ENCODE measurements at places on chromosomes 12 and 14.

GRCh38 chr12:71282925-71283324, 125.1 kb upstream of the TSPAN8 start:
- no peak for DNase-seq

DNA sequence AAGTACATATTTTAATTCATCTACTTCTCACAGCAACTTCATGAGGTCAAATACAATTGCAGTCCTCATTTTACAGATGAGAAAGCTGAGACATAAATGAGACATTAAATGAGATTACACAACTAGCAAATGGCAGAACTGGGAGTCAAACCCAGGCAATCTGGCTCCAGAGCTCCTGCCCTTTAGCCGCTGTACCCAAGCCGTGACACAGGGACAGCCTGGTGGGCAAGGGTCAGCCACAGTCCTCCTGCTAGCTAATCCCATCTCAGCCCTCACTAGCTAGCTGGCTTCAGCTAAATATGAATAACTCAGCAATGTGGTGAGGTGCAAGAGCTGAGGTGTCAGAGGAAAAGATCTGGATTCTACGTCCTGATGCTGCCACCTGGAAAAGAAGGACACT, 54.8 kb downstream of the NINJ2 start:
- DNase-seq = no peak

GRCh38 chr12:6546016-6546415, 9.8 kb downstream of the IFFO1 start:
- no peak for DNase-seq

DNA sequence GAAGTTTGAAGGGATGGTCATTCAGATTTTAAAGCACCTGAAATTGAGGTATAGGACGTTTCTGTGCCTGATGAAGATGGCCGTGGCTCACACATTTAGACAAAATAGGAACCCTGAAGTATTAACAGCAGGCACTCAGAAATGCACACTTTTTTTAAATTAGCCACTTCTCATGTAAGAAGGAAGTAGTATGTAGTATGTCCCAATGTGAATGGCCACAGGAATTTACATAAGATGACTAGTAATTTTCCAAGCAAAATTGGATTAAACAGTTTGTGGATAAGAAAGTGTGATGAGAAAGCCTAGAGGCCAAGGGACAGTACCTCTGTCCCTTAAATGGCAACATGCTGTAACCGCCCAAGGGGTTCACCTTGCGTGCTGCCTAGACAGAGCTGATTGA, 1.8 kb upstream of the MIS18BP1 start:
- no peak for DNase-seq

- DNase-seq = no peak
These were observed 189.7 kb downstream of the FSCB start for GRCh38 chr14:44317441-44317746.

- no peak for DNase-seq
These were observed 12.1 kb downstream of the ACADS start for GRCh38 chr12:120737557-120738251.

DNA sequence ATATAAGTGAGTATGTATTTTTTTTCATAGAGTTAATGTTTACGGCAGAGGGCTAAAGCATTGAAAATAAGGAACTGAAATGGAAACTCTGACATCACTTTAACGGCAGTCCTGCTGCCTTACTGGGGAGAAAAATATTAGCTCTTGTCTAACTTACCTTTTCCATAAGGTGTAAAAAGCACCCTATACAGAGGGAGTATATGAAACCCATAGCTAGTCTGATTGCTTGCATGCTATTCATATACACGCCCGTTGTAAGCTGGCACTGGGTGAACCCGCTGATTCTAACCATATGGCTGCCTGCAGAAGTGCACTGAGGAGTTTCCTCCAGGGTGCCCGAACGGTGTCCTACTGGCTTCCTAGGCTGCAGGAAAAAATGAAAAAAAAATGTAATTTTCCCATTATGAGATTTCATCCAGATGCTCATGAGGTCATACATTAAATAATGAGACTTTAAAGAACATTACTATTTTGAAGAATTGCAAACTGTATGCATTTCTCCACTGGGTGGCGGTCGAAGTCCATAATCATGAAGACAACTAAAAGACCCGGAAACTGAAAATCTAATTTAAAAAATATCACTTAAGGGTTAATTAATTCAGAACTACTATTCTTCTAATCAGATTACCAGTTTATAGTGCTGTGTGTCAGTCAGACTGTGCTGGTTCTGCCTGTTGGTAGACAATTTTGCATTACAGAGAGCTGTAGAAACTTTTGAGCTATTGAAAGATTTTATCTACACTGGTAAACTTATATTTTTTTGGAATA, 144.7 kb downstream of the ALX1 start:
- no peak for DNase-seq

DNA sequence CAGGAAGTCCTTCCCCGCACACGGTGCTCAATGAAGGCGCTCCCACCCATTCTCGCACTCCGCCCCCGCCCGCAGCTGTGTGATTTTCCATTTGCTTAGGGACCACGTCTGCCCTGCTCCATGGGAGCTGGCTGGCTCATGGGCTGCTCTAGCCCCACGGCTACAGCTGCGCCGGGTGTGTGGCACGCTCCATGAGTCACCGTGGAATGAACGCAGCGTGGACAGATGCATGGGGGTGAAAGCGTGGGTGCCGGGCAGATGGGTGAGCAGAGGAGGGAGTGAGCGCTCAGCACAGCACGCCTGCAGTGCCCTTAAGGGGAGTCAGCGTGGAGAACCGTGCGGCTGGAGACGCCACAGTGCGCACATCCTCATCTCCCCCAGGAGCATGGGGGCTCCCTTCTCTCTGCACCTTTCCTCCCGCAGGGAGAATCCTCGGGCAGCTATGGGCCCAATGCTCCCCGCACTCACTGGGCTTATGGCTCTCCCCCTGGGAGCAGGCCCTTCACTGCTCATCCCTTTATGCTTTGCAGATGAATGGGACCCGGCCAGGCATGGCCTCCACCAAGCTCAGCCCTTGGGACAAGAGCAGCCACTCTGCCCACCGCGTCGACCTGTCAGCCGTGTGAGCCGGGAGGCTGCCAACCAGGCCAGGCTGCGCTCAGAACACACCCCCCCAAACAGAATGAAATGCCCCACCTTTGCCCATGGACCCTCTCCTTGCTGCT, 185.1 kb downstream of the ADGRD1 start:
- no peak for DNase-seq

- DNase-seq = no peak
These were observed 49.2 kb downstream of the FGD4 start for GRCh38 chr12:32448586-32448985.

DNA sequence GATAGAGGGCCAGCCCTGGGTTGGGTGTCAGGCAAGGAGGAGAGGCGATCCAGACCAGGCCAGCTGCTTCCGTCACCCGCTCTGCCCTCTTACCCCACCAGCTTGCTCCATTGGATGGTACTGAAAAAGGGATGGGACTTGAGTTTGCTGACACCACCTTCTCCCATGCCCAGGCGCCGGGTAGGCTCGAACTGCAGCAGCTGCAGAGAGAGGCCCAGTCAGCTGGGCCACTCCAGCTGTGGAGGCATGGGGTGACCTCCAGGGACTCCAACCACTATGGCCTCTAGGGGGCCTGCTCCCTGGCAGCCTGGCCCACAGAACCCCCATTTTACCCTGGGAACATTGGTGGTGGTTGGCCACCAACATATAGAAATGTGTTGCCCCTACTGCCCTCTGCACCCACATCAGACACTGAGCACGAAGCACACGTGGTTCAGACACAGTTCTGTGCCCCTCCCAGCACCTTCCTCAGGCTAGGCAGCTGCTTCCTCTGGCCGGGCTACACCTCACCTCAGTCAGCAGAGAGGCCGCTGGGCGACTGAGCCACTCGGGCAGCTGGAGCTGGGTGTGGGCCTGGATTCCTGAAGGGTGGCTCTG, 16.0 kb downstream of the RPS6KL1 start:
- DNase-seq = no peak

- DNase-seq = no peak
These were observed 1.9 kb downstream of the GPHN start for GRCh38 chr14:66509874-66510273.

GRCh38 chr12:120598674-120599463, 17.7 kb upstream of the POP5 start:
- DNase-seq = no peak

- no peak for DNase-seq
These were observed at the start of gene PITPNM2 for GRCh38 chr12:123150744-123151456. Gene PITPNM2 (minus strand): TSS chr12:123151090. CDS start chr12:123034590, 116,500 bp downstream.

DNA sequence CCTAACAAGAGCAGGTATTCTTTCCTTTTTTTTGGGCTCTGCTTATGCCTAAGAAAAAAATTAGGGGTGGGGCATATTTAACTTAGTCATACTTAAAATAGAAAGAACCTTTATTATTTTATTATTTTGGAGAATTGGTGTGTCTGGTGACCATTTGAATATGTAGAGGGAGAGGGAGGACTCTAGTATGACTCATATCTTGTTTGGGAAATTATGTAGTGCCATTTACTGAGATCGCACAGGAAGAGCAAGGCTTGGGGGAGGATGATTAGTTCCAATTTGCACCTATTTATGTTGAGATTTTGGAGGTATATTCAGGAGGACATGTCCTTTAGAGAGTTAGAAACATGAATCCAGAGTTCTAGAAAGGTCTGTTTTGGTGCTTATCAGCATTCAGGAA, 9.9 kb downstream of the ZNF410 start:
- no peak for DNase-seq

- no peak for DNase-seq
These were observed 40.0 kb downstream of the FRS2 start for GRCh38 chr12:69509904-69510827.

GRCh38 chr12:58066296-58066695, 124.9 kb downstream of the ATP23 start:
- no peak for DNase-seq

GRCh38 chr12:851913-852312, 97.6 kb downstream of the RAD52 start:
- DNase-seq = no peak

GRCh38 chr14:64074961-64075612, 219.1 kb downstream of the ESR2 start:
- no peak for DNase-seq

DNA sequence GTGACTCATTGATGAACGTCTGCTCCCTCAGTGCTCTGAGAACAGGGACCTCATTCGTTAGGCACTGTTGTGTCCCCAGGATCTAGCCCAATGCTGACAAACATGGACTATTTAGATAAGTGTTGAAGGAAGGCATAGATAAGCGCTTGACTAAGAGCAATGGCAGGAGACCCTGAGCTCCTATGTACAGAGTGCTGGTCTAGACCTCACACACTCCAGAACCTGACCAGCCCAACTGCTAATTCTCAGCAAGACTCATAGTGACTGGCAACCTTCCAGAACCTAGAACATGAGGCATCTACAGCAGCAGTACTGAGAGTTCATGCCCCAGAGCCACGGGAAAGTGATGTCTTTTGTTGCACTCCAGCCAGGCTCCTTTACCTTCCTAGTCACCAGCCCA, 69.2 kb downstream of the CRACR2A start:
- no peak for DNase-seq

DNA sequence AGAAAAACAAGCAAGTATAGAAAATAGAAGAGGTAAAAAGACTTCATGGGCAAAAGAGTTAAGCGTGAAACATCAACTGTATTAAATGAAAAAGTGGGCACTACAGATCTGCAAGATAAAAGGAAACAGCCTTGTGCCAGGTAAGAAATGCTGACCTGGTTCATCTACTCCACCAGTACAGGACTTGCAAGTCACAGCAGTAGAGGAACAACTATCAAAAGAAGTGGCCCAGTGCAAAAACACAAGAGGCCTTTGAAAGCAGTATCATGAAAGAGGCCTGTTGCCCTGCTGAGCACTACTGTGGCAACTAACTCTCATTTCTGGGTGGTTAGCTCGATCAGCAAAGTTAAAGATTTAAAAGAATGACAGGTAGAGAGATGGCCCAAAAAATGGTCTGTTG, 10.5 kb downstream of the DHRS7 start:
- no peak for DNase-seq

GRCh38 chr12:51695241-51696010, 104.4 kb downstream of the SCN8A start:
- DNase-seq = no peak

GRCh38 chr14:96466918-96467317, 35.3 kb upstream of the PAPOLA start:
- DNase-seq = no peak

DNA sequence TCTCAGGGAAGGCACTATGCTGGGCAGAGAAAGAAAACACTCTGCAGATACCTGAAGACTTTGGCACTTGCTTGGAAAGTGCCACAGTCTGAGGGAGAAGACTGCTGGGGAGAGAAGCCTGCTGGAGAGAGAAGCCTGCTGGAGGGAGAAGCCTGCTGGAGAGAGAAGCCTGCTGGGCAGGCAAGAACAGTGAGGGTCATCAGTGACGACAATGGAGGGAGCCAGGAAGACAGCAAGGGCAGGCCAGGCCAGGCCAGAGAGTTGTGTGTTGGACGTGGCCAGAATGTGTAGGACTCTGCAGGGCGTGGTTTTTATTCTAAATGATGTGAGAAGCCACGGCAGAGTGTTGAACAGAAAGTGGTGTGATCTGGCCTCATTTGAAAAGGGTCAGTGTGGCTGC, 185.3 kb upstream of the ABCD2 start:
- DNase-seq = no peak

DNA sequence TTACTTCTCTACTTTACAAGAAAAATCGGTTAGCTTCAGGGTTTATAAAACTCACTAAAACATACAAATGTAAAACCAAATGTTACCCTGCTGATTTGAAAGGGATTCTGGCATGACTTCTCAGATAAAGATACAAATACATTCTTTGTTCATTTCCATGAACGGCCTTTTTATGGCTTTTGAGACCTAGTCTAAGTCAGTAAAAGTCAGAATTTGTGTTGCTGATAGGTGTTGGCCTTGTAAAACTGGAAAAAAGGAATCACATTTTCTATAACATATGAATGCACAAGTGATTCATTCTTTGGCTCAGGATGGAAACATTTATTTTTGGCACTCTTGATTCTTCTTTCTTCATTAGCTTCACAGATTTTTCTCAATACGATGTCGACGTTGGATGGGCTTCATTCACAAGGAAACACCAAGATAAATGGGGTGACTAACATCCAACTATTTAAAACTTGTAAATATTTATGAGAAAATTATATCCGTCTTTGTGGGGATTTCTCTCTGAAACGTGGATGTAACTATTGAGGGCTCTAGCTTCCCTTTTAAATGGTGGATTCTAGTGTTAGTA, 27.0 kb upstream of the CPM start:
- no peak for DNase-seq

DNA sequence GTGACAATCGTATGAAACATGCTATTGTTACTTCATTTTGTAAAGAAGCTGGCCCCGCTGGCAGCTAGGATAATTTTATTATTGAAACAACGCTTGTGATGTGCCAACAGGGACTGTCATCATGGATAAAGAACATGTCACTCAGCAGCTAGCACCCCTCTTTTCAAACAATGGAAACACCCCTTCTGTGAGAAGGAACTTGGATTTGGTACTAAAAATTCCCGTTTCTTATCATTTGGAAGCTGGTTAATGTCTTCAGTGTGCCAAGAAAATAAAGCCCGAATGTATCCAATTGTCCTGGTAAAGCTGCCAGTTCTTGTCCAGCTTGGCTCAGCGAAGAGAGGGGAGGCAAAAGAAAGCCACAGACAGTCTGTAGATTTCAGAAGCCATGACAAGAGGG, 186.6 kb downstream of the PHLDA1 start:
- DNase-seq = no peak

DNA sequence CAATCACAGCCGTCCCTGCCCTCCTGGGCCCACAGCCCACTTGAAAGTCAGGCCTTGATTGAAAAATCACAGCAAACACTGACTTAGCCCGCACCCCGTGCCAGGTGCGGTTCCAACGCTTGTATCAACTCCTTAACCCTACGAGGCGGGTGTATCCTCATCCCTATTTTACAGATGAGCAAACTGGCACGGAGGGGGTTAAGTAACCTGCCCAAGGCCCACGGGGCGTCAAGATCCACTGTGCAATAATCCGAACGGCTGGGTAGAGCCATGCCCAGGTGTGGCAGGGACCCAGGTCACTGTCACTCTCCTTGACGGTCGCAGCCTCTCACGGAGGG, 583 bp downstream of the DNAH10 start:
- DNase-seq = no peak

Data from NCI-H1417 treated with DMSO at 0.1 percent for 48 hours (cell line).